ENCODE measurements at places on chromosomes 13 and 19. TPM values are rescaled to one million over a fixed set of nuclear protein-coding genes. Genes with fewer than 3 reads are reported as not detected.

Gene TFDP1
- 59.3 TPM for total RNA-seq

Gene MAB21L1
- 0.83 TPM for total RNA-seq

Gene ZNF534
- not detected for total RNA-seq

Gene APOE
- 0.18 TPM for total RNA-seq

Gene IRS2
- total RNA-seq, result 0.36 TPM

Gene DLEU7
- total RNA-seq, result not detected

Gene LRP3
- 8.6 TPM for total RNA-seq

Gene SBSN
- 0.56 TPM for total RNA-seq

DNA sequence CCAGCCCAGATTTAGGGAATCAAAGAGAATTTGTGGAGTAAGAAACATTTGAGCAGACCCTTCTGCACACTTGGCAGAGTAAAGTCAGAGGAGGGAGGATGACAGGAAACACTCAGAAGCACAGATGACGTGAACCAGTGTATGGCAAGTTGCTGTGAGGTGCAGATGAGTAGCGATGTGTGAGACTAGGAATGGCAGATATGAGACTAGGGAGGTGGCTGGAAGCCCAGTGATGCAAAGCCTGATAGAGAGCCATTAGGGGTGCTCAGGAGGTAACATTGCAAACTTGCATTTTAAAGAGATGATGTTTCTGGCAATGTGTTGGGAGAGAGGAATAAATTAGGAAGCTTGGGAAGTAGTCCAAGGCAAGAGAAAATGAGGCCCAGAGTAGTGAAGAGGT is 44.0 kb downstream of the PCDH17 start:
- no peak for DNase-seq

GRCh38 chr19:18594096-18594823 is 5.7 kb downstream of the REX1BD start:
- DNase-seq, result peak; percentile 76

DNA sequence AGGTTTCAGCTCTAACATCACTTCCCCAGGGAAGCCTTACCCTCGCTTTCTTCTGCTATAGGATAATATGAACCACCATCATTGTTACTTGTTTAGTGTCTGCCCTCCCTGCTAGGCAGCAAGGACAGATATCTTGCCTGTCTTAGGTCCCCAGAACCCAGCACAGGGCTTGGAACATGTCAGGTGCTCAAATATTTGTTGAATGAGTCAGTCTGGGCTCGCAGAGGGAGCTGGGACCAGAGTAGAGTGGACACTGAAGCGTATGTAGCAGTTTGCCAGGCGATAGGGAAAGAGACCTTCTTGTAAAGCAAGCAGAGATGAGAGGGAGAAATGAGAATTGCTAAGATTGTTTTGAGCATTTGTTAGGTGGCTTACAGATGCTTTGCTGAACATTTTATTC is 11.7 kb downstream of the BCKDHA start:
- DNase-seq, result peak; percentile 40

DNA sequence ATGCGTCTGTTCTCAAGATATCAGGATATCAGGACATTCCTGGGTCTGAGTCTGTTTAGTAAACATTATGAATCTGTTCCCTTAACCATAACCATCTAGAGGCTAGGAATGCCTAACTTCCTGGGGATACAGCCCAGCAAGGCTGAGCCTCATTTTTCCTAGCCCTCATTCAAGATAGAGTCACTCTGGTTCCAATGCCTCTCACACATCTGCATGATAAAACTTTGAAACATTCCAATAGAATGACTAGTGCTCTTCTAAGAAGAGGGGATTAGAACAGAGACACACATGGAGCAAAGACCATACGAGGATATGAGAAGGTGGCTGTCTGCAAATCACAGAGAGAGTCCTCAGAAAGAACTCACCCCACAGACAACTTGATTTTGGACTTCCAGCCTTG is 20.6 kb upstream of the CABP5 start:
- peak; percentile 54 for DNase-seq

- peak; percentile 49 for DNase-seq
Observed at GRCh38 chr19:2477732-2478191, 1.8 kb downstream of the GADD45B start.

GRCh38 chr13:103282571-103283450 is 216.6 kb upstream of the SLC10A2 start:
- DNase-seq, result peak; percentile 49

DNA sequence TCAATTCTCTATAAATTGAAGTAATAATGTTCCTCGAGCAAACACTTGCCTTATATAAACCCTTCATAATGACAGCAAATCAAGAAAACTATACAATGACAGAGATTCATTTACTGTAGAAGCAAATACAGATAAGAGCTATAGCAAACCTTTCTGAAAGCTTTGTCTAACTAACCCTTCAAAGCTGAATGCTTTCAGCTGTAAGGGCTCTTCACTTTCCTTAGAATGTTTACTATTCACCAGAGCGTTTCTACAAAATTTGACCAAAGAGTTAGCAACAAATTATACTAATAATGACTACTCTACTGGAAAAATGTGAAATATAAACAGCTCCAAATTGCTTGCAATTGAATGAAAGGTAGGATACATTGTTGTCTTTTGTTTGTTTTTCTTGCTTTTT is 218.1 kb downstream of the SLITRK5 start:
- DNase-seq, result no peak

- DNase-seq, result peak; percentile 90
Observed at GRCh38 chr19:51572908-51573307, 1.8 kb downstream of the ZNF175 start.

- peak; percentile 77 for DNase-seq
Observed at GRCh38 chr13:44068169-44068568, 188.5 kb downstream of the LACC1 start.

DNA sequence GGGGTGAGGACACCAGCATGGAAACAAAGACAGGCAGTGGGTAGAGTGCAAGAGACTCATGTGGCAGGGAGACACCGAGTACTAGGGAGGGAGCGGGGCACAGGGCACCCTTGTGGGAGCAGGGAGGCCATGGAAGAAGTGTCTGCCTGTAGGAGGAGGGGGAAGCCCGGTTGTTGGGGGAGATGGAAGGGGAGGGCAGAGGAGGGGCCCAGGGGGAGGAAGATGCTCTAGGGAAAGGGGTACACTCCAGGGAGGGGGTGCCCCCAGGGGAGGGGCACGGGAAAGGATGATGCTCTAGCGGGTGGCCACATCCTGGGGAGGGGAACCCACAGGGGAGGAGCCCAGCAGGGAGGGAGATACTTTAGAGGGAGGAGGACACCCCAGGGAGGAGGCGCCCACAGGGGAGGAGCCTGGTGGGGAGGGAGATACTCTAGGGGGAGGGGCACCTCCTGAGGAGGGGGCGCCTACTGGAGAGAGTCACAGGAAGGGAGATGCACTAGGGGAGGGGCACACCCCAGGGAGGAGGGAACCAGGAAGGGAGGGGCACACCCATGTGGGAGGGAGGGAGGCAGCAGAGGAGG is 24.9 kb downstream of the CPAMD8 start:
- no peak for DNase-seq

DNA sequence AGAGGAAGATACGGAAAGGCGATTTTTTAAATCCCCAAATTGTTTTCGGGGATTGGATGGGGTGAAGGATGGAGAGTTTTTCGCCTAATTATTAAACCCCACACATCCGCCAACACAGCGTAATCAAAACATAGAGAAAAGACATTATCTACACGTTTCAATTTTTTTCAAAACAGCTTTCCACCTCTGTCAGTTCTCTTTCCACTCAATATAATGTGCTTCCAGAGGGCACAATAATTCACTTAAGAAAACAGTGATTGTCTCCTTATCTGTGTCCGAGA is 435 bp upstream of the OBI1 start:
- no peak for DNase-seq

GRCh38 chr13:109672545-109672944 is 113.8 kb downstream of the IRS2 start:
- DNase-seq, result peak; percentile 19

DNA sequence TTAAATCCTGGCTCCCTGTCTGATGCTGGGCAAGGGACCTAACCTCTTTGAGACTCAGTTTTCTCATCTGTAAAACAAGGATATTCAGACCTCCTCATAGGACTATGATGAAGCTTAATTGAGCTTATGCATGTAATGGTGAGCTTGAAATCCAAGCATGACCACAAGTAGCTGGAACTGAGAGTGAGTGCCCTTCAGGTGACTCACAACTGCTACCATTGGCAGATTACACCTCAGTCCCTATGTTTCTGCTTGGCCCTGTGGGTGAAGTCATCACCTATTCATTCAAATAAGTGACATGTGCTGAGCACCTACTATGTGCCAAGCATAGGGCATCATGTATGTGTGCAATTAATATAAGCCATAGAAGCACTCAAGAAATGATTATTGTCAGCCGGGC is 25.7 kb downstream of the NOVA2 start:
- DNase-seq, result peak; percentile 36
